ENCODE measurements at places on chromosomes 5 and 9.

GRCh38 chr9:131585375-131585774 is 40.1 kb downstream of the PRRT1B start:
- no peak for DNase-seq

DNA sequence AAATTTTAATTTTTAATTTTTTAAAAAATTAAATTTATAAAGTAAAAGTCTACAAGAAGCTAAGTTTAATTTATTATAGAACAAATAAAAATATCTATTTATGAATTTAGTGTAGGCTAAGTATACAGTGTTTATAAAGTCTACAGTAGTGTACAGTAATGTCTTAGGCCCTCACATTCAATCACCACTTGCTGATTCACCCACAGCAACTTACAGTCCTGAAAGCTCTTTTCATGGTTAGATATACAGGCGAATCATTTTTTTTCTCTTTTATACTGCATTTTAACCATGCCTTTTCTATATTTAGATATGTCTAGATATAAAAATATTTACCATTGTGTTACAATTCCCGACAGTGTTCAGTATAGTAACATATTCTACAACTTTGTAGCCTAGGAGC is 55.9 kb downstream of the PCSK1 start:
- no peak for DNase-seq

DNA sequence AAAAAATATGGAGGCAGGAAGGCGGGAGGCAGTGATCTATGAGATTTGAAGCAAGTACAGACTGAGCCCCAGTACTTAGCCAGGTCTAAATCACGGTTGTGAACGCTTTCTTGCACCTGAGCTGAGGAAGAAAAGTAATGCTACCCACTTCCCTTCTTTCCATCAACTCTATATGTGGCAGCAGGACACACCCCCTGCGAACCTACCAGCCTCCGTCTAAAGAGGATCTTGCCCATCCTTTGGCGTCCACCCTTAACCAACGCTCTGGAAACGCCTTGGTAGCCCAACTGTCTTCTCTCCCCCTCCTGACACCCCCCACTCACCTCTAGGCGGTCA is 545 bp downstream of the HMGCS1 start:
- no peak for DNase-seq

DNA sequence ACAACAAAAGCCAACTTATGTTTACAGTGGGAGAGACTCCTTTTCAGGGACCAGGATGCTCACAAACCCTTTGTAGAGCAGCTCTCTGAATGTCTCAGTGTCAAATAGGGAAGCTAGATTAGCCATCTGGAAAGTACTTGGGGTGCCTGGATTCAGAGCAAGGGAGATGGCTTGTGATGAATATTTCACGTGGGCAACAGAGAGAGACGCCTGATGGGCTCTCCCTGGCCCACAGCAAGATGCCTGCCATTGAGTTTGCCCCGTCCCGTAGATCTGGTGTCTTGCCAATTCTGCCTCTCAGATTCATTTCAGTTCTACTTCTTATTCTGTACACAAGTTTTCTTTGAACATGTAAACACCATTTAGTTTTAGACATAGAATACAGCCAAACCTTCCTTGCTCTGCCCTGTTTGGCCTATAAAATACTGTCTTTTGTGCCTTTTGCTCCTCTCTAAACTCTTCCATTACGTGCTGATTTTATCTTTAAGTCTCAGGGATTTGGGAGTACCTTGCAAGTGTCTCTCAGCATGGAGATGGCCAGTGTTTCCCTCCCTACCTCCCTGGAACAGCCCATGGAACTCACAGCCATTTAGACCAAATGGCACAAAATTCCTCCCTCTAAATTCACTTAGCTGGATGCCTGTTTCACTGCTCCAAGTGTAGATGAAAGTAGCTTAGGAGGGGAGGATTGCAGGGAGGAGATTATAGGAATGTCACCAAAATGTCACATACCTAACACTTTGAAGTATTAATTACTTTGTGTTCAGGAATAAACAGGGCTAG is 234.3 kb downstream of the SAXO1 start:
- no peak for DNase-seq

Data from stimulated activated CD4-positive, alpha-beta T cell treated with anti-CD3 and anti-CD28 coated beads, Interleukin-1b, Interleukin-23, amount 100 ng/mL, for 4 hours (primary cell).